ENCODE measurements at places on chromosomes 7 and 10.

DNA sequence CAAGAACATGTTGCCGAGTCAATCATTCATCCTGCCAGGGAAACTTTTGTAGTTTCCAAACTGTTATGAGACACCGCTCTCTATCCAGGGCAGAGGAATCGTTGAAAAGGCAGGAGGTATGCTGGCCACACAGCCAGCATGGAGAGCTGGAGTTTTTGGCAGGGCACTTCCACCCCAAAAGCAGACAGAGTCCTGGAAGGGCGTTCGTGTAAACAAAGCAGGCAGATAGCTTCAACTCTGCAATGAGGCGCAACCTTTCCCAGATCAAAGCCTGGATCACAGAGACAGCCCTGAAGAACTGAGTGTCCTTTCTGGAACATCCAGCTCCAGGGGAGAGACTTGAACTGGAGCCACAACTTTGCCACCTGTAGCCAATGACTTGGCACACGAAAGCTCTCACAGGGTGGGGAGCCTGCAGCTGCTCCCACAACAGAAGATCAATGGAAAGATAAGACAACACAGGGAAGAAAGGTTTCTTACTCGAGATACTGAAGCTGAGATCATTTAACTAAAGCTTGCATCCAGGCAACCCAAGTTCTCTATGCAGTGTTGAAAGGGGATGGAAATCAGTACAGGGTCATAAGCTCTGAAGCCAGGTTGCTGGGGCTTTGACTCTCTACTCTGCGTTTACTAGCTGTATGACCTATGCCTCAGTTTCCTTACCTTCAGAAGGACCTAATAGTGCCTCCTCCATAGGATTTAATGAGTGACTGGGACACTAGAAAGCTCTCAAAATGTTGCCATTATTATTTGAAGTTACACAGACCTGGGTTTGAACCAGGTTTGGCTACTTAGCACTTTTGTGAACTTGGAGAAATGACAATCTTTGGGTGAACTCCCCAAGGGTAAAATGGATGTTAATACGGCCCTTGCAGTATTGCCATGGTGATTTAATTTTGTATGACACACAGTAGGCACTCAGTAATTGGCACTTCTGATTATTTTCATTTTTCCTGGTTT lies 434.8 kb upstream of the NPVF start:
- DNase-seq: no peak

DNA sequence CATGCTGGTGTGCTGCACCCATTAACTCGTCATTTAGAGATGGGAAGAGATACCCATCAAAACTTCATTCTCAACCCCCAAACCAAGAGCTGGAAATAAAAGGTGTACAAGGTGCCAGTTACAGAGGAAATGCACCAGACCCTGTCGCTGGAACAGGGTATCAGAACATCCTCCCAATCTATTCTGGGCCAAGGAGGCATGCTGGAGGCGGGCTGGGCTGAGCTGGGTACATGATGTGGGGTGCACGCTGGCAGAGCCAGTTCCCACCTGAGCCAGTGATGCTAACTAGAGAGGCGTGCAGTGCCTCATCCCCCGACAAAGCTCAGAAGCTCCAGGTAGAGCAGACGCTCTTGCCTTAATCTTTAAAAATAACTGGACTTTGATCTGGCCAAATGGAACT lies 70.1 kb downstream of the NPSR1 start:
- DNase-seq: no peak

GRCh38 chr10:4198216-4198615 lies 413.2 kb upstream of the KLF6 start:
- DNase-seq: no peak

DNA sequence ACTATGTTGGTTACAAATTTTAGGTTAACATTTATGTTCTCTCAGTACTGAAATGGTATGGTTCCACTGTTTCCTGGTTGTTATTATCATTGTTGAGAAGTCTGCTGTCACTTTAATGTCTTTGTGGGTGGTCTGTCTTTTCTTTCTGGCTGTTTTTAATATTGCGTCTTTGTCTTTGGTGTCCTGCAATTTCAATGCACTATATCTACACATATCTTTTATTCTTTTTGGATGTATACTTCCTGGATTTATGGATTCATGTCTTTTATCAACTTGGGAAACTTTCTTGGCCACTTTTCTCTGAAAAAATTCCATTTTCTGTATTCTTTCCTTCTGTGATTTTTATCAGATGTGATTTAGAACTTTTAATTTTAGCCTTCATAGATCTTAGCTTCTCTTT lies 250.2 kb downstream of the BUB3 start:
- DNase-seq: no peak

DNA sequence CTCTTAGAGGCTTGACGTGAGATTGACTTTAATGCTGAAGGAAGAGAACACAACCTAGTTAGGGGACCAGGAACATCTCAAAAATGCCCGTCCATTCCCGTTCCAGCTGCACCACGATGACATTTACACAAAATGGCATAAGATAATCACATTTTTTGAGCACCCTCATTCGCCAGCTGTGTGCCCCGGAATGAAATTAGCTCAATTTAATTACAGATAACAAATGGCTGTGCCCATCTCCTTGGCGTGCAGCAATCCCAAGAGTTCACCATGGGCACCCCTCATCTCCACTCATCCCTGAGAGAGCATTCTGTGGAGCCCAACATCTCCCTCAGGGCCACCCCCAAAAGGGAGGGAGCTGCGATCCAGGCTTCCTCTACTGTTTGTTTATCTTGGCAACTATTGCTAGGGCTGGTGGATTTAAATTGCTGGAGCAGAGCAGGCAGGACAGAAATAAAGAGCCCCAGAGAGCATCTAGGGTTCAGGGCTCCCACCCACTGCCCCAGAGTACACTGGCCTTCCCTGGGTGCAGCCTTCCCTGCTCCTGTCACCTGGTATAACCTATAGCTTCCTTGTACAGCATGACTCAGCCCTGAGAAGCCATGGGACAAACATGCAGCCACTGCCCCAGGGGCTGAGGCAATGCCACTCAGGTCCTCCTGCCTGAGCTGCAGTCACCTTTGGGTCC lies 263.5 kb downstream of the ZEB1 start:
- peak; percentile 10 for DNase-seq

- DNase-seq: no peak
These were observed 74.5 kb upstream of the SP4 start for GRCh38 chr7:21353388-21353780.

DNA sequence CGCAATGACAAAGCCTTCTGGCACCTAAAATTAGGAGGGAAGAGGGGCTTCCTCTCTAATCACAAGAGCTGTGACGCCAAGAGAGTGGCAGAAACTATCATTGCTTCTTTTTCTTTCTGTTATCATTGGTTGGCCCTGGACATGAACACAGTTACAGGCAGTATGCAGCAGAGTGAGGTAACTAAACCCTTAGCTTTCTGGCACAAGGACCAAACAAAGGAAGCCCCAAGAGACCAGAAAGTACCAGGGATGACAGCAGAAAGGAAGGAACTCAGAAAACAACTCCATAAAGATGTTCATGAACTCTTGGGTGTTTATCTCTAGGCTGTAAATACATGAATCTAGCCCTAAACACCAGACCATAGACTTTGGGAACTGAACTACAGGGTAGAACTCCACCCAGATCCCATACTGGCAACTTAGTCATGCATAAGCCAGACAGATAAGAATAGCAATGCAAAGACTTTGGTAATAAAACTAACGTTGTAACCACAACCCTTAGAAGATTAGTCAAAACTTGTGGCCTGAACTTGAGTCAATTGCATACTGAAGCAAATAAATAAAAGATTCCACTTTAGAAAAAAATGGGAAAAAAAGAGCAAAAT lies 195.7 kb upstream of the PTN start:
- no peak for DNase-seq

DNA sequence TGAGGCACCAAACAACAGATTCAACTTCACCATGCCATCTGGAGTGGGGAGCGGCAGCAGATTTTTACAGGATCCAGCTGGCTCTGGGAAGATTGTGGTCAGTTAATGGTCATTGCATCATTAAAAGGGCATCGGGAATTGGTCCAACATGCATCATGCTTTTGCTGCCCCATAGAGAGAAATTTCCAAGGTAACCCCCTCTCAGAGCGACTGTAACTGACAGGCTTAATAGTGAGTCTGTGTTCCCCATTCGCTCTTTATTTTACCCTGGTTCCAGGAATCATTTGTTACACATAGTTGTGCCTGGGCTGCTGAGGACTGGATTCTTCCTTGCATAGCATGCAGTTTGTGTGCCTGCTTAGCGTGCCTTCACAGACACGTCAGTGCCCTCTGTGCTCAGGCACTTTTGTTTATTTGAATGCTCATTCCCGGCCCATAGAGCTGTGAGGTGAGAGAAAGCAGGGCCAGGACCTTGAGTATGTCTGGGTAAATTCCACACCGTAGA lies 49.9 kb downstream of the CDHR3 start:
- DNase-seq: no peak
